ENCODE measurements at places on chromosomes 3 and 15.

DNA sequence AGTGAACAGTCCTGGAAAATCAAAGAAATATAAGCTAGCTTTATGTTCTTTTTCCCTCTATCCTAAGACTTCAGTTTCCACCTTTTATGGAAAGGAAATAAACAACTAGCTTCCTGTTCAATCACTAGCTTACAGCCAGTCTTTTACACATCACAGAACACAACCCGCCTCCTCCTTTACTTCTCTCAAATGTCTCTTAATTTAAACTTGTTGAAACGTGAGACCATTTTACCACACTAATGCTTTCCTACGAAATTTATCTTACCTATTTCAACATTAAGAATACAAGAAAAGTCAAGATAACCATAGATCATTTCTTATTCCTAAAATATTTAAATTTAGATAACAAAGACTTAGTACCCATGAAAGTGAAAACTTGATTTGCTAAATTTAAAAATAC lies 6.2 kb downstream of the PRTG start:
- DNase-seq, result no peak

GRCh38 chr3:151383956-151384355 lies 597 bp downstream of the P2RY12 start:
- no peak for DNase-seq

GRCh38 chr3:62824965-62825592 lies 50.1 kb downstream of the CADPS start:
- DNase-seq, result no peak

- no peak for DNase-seq
Measured at GRCh38 chr3:191257286-191257685, 58.2 kb downstream of the OSTN start.

GRCh38 chr3:191255156-191255555 lies 56.1 kb downstream of the OSTN start:
- DNase-seq, result no peak

DNA sequence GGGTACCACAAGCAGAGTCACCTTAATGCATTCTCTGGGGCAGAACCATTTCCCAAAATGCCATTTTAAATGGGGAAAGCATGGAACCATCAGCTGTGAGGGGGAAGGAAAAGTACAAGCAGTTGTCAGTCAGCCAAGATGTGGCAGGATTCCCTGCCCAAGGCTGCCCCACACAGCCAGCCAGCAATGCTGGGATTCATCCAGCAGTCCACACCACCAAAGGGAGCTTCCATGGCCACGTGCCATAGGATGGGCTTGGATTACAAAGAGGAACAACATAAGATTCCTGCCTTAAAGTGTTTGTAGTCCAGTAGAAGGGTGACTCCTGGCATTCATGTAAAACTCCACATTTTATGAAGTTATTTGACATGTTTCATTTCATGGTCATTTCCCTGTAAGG lies 233.3 kb downstream of the SHOX2 start:
- no peak for DNase-seq

- peak; percentile 37 for DNase-seq
Measured at GRCh38 chr3:11764931-11765363, 81.7 kb downstream of the TAMM41 start.

DNA sequence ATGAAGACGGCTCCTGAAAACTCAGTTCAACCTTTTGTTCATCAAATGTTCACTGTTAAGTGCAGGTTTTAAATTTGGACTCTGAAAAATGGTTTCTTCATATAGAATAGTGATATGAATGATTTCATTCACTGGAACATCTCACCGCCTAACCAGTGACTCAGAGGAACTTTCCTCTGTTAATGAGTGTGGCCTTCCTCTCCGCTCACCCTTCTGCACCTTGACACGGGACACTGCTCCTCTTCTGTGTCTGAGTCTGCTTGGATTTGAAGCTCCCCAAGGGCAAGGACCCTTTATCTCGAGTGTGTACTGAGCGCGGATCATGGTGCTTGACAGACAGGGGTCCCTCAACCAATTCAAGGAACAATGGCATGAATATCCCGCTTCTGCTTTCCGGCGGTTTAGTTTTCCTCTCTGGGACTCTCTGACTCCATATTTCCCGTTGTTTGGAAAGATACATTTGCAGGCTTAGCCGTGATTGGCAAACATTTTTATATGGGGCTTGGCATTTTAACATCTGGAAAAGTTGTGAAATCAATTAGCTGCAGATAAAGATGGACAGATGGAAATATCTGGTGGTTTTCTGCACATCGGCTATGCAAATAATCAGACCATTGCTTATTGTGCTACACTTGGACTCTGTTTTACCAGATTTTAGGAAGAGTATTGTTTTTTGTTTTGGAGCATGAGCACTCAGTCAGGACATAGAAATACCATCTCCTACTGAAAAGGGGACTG lies 20.9 kb downstream of the KBTBD8 start:
- no peak for DNase-seq

DNA sequence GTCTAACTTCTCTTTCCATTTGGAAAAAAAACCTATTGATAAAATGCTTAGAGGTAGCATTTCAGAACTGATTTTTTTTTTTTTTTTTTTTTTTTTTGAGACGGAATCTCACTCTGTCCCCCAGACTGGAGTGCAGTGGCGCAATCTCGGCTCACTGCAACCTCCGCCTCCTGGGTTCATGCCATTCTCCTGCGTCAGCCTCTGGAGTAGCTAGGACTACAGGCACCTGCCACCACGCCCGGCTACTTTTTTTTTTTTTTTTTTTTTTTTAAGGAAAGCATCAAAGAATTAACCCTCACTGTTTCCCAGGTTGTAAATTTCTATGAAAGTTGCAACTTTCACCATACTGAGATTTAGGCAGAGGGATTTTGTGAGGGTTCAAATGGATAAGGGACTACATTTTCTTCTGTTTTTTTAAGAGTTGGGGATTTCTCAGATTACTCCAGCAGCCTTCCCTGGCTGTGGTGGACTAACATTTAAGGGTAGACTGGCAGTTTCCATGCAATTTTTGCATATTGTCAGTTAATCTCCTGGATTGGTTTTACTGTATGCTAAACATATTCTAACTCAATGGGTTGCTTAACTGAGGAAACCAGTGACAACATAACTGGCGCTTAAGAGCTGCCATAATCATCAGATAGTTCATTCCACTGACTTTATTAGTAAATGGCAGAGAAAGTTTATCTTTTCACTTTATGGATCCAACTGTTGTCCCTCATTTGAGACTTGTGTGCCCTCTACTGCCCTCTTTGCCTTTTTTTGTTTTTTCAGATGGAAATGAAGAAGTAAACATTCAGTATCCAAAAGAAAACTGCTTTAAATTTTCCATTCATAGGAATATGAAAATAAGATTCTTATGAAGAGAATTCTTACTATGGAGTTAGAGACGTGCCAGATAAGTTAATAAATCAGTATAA lies 93.7 kb downstream of the NPTN start:
- no peak for DNase-seq

GRCh38 chr3:33758864-33759263 lies 39.6 kb upstream of the PDCD6IP start:
- no peak for DNase-seq

DNA sequence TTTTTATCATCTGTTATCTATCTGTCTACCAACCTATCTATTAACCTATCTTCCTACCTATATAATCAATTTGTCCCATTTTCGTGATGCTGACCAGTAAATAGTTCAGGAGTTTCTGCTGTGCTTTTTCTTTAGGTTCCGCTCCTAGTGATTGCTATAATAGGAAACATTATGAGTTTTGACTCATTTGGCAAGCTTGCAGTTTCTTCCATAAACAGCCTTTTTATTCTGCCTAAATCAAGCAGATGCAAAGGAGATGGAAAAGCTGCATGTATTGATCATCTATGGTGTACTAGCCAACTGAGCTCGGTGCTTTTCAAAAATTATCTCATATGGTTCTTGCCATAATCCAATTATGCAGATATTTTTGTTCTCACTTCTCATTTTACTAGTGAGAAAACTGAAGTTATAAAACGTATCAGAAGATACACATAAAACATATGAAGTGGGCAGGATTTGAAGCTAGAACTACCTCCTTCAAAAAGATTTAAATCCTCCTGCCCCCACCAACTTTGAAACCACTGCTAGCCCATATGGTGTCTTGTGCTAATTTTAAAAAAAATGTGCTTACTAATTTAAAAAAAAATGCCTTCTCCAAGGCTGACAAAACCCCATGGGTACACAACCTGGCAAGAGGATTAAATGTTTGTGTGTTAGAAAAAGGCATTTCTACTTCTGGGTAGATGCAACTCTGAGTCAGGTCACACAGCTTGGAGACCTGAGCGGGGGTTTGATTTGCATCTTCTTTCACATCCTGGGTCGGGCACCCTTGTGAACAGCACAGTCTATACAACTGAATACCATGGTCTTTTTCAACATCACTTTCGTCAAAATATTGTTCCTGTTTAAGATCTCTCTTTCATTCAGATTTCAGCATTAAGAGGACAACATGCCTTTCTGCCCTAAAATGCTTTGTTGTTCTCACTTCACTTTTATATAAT lies 267.0 kb downstream of the CHL1 start:
- DNase-seq, result no peak

DNA sequence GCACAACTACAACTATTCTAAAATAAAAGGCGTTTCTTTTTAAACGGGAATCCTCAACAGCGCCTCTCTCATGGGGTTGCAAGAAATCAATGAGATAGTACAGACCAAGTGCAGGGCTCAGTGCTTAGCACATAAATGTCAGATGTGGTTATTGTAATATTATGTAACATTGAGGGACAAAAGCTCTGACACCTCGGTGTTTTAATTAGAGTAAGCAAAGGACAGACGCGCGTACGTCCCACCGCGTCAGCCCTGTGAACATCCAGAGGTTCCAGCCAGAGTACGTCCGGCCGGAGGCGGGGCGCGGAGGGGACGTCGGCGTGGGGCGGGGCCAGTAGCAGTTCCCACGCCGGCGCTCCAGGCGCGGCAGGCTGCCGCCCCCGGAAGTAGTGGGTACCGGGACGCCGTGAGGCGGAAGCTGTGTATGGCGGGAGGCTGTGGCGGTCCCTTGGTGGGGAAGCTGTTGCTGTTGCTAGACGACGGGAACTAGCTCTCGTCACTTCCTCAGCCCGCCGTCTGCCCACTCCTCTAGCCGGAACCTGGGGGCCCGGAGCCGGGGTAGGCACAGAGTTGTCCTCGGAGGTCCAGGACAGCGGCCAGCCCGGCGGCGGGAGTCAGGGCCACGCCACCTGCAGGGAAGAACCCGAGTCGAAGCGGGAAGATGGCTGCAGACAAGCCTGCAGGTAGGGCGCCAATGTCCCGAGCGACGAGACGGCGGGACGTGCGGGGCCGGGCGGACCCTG lies at the start of gene CNOT10:
TSS of gene CNOT10 (plus strand) at position 389 of the 743 bp plus-strand sequence. CDS start at position 662, 273 bp downstream.
- DNase-seq, result peak; percentile 94

- DNase-seq, result no peak
Measured at GRCh38 chr15:40764629-40765103, 798 bp downstream of the GCHFR start.

DNA sequence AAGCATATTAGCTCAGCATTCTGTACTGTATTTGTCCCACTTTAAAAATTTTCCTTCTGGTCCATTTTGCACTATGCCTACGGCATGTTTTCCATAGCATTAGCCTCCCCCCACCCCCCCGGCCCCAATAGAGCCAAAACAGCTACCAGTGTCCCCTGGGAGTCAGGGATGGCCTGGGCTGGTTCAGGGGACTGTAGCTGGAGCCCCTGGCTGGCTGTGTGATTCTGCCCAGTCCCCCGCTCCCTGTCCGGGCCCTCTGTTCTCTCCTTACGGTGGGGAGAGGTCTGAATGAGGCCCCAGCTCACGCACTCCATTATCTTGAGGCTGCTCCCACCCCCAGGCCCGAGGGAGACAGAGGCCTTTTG lies 70.1 kb downstream of the KLF15 start:
- no peak for DNase-seq

GRCh38 chr3:89101251-89101650 lies 6.2 kb upstream of the EPHA3 start:
- DNase-seq, result no peak

DNA sequence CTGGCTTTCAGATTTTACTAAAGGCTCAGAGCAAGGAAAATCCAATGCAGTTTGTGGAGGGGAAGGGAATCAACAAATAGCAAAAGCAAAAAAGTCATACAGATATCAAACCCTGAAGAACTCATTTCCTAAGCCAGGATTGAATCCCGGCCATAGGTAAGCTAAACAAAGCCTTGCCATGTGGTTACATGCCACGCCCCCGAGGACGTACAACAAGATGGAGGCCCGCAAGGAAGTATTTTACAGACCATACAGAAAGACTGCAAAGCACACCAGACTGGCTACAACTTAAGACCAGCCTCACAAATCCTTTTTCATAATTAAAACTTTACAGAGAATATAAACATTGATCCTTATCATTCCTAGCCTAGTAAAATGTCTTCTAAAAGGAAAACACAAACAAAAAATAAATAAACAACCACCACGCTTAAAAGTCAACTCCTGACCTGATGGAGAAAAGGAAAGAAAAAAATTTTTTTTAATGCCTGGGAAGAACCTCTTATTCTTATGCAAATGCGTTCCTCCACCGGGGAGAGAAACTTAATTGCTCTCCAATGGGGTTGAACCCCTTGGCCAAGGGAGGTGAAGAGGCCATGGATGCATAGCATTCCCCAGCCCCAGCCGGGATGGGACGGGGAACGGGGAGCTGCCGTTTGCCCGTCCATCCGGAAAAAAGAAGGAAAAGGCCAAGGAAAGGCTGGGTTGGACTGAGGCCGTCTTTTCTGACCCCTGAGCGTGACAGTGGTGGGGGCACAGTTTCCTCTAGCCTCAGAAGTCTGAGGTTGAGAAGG lies 39.3 kb downstream of the IL1RAP start:
- DNase-seq, result no peak

GRCh38 chr3:158845765-158846350 lies 44.0 kb downstream of the MFSD1 start:
- DNase-seq, result peak; percentile 57

- DNase-seq, result no peak
Measured at GRCh38 chr15:47577000-47577399, 140.3 kb upstream of the SEMA6D start.

DNA sequence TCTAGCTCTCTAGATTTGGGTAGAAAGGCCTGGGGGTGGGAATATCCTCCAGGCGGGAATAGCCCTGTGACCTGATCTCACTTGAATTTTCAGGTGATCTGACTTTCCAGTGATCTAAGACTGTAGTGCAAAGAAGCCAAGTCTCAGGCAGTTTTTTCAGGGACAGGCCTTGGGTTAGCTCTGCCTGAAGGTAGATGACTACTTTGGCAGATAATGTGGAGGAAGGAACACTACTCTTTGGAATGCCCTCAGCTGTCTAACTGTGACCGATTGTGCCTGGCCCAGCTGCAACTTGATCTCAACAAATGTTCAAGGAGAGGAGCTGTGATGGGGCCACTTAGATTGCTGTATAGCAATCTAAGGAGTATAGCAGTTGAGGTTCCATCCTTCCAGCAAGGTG lies 193.7 kb downstream of the TCF12 start:
- no peak for DNase-seq

GRCh38 chr3:38548154-38548931 lies 52.2 kb downstream of the EXOG start:
- no peak for DNase-seq

DNA sequence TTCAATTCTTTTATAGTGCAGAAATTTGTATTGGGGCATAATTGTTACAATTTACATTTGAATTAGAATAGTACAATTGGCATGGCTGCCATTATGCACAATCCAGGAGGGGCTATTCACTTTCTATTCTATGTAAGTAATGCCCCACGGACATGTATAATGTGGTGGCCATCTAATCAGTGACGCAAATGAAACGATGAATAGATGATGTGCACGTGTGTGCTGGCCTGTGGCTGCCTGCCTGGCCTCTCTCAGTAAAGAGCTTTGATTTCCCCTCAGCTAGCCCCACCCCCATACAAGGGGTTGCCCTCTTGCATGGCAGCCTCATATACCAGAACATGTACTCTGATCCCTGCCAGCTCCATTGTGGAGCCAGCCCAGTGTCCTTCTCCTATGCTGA lies 86.5 kb downstream of the BOC start:
- no peak for DNase-seq

- DNase-seq, result no peak
Measured at GRCh38 chr3:138148503-138148902, 16.3 kb upstream of the A4GNT start.
